ENCODE measurements at places on chromosomes 5 and 9.

DNA sequence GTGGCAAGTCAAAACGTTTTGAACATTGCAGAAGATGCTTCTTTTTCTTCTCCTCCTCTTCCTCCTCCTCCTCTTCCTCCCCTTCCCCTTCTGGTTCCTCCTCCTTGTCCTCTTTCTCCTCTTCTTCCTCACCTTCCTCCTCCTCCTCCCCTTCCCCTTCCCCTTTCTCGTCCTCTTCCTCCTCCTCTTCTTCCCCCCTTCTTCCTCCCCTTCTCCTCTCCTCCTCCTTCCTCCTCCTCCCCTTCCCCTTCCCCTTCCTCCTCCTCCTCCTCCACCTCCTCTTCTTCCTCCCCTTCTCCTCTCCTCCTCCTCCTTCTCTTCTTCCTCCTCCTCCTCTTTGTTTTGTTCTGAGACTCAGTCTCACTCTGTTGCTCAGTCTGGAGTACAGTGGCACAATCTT, 167.0 kb upstream of the SV2C start:
- DNase-seq: no peak

- DNase-seq: no peak
These were observed 166.2 kb downstream of the ZNF462 start for GRCh38 chr9:107029146-107029545.

GRCh38 chr5:124979251-124979650, 232.8 kb upstream of the ZNF608 start:
- DNase-seq: no peak

DNA sequence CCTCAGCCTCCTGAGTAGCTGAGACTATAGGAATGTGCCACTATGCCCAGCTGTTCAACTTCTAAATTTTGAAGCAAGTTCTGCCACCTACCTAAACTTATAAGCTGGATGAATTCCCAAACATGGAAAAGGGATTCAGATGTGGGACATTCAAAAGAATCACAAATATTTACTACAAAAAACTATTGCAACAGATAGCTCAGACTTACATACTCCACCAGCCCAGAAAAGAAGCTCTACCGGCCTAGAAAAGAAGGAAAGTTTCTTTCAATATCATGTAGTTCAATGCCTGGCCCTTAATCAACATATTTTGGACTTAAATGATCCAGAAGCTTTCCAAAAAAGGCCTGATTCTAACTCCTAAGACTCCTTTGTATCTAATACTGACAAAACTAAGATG, 23.8 kb downstream of the SH3RF2 start:
- DNase-seq: no peak

GRCh38 chr5:134088291-134088690, 26.2 kb upstream of the TCF7 start:
- no peak for DNase-seq

- no peak for DNase-seq
These were observed 115.7 kb downstream of the WNK2 start for GRCh38 chr9:93299418-93300174.

DNA sequence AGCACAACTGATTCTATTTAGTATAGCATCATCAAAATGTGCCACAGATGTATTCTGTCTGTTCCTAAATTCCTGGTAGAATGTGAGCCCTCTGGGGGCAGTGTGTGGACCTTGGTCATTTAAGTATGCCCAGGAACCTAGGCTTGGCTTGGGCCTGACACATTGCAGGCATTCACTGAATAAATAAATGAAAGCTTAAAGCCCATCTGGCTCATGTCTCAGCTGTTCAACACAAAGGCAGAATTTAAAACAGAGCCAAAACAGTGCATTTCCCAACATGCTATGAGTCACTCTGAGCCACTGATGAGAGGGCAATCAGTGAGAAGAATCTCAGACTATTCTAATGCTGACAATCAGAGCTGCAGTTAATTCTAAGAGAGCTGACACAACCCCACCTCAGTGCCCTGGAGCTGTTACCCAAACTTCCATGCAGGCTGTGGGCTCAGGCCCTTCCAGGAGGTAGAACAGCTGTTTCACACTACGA, 8.1 kb downstream of the FAM193B start:
- no peak for DNase-seq

GRCh38 chr5:41878173-41878572, 7.9 kb upstream of the OXCT1 start:
- DNase-seq: no peak

GRCh38 chr9:90365666-90366065, 277.0 kb downstream of the DIRAS2 start:
- DNase-seq: no peak

DNA sequence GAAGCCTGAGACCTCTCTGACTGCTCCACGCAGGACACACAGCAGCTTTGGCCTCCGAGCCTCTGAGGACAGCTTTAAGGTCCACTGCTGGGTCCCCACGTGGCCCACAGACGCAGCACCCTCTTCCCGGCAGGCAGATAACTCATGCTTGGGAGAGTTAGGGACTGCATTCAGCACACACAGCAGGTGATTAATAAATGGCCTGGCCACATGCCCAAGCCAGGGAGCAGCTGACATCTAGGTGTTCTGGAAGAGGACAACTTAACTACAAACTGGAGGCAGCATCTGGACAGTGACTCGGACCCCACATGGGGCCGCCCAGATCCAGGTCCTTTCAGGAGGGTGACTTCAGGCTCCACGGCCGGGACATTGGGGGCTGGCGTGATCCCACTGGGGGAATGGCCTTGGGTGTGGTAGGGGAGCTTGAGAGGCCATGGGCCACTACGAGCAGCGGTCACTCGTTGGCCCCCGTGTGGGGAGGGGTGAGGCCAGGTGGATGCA, 11.3 kb downstream of the NINJ1 start:
- no peak for DNase-seq

GRCh38 chr5:136058039-136058971, 29.5 kb downstream of the TGFBI start:
- no peak for DNase-seq

GRCh38 chr5:96957254-96958049, 21.6 kb downstream of the LNPEP start:
- DNase-seq: no peak

GRCh38 chr5:178287091-178287790, 54.6 kb upstream of the PHYKPL start:
- DNase-seq: no peak

- DNase-seq: no peak
These were observed 1.4 kb upstream of the SPAAR start for GRCh38 chr9:35907711-35908503.

DNA sequence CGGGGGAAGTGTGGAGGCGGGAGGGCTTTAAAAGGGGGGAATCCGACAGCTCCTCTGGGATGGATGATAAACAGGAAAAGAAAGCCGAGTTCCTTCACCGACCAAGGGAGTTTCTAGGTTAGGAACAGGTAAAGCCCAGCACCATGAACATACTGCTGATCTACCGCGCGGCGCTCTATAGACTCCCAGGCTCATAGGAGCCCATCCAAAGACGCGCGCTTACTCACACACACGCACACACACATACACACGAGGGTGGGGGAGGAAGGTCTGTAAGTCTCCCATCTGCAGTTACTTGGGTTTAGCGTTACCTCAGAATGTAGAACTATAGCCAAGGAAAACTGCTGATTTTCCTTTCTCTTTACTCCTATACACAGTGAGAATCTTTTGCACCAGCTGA, 2.6 kb upstream of the GABRB2 start:
- DNase-seq: no peak

- DNase-seq: no peak
These were observed 408.5 kb downstream of the PTPRD start for GRCh38 chr9:10204276-10204675.

- DNase-seq: no peak
These were observed 479.0 kb downstream of the CYLC2 start for GRCh38 chr9:103474156-103474555.

DNA sequence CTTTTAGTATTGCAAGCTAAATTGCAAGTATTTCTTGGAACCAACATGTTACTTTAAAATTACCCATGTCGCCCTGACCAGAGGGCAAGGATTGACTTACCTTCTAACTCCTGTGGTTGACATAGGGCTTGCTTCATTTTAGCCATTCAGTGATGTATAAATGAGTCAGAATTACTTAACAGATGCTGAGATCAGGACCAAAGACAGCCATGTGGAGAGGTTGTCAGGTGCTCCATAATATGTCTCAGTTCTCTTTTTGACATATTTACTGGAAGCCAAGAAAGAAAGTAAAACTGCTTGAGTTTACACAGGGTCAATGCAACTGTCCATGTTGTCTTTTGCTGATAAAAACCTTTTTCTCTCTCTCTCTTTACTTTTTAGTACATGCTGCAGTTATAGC, 33.2 kb downstream of the F2RL2 start:
- DNase-seq: no peak

- no peak for DNase-seq
These were observed 134.6 kb upstream of the CPEB4 start for GRCh38 chr5:173753307-173754168.

DNA sequence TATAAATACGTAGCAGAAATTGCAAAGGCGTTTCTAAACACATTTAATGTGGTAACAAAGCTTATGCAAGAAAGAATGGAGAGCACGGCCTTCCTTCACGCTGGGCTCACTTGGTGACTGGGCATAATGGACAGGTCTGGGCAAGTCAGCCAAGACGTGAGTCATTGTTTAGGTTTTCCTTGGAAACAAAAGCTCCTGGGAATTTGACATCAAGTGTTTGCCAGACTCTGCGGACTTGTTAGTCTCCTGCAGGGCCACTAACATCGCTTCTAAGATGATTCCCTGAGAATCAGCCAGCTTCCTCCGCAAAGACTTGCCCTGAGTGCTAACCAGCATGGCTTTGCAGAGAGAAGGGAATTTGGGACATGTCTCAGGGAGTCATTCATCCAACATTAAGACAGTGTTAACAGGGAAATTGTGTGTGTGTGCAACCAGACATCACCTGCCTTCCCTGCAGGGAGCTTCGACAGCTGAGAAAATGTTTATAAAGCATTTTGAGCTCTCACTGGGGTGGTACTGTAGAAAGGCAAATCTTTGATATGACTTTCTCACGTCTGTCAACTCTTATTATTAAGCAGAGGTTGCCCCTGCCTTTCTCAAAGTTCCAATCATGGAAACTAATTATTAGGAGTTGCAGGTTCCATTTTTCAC, 182.5 kb downstream of the NTRK2 start:
- no peak for DNase-seq

GRCh38 chr9:115008536-115009270, 78.3 kb upstream of the TNFSF8 start:
- DNase-seq: no peak

GRCh38 chr9:34512131-34513078, 10.4 kb downstream of the ENHO start:
- no peak for DNase-seq

DNA sequence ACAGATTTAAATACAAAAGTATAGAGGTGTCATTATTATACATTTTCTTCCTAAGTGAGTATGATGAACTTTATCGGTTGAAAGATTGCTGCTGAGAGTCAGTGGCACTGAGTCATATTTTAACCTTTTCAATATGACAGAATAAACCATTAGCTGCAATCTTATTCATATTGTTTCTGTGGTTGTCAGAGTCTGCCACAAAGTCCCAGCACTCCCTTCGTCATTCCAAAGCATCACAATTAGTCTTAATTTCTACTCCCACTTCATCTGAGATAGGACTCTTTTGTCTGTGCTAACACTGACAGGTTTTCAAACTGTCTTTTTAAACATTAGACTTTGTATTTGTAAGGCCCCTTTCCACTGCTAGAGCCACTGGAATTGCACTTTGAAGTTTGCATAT, 656.9 kb downstream of the MTRR start:
- DNase-seq: no peak

All from stimulated activated CD8-positive, alpha-beta memory T cell treated with anti-CD3 and anti-CD28 coated beads, Interleukin-4, amount 100 ng/mL, for 1 hour (primary cell).